ENCODE measurements at places on chromosomes 7 and 10.
A peak's percentile ranks its signal among the peaks of the same experiment; 100 is the strongest.

- DNase-seq = no peak
Observed at GRCh38 chr7:910441-910861, 34.1 kb downstream of the GET4 start.

DNA sequence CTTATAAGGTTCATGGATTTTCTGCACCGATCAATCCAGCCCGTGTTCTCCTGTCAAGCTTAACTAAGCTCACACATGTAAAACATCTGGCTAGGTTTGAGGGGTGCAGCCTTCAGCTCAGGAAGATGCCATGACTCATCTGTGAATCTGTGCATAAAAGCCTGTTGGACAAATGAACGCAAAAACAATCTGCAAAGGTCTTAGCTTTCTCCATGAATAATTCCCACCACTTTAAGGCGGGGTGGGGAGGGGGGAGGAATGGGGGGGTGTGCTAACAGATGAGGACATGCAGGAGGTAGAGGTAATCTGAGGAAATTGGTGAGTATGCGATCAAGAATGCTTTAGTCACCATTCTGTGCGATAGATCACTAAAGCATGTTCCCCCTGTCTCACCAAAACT is 4.8 kb downstream of the DOCK4 start:
- DNase-seq = no peak

GRCh38 chr10:63214571-63214970 is 81.4 kb downstream of the NRBF2 start:
- DNase-seq = no peak

GRCh38 chr7:148684289-148684830 is 14.3 kb upstream of the CUL1 start:
- no peak for DNase-seq

- no peak for DNase-seq
Observed at GRCh38 chr7:113172726-113173125, 54.4 kb upstream of the SMIM30 start.

DNA sequence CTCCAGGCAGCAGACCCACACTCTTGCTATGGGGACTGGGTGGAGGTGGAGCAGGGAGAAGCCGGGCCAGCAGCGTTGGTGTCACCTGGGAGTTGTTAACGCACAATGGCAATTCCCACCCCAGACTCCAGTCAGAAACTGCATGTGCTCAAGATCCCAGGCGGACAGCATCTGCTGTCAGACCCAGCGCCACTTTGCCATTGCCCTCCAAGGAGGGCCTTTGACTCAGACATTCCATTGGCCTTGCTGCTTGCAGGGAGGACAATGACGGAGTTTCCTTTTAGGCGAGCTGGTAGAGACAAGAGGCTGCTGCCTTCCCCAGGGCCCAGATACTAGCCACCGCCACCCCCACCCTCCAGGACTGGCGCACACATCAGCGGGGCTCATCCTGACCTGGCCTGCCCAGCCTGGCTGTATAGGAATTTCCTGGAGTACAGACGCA is 34.5 kb downstream of the ZNF775 start:
- DNase-seq = no peak

DNA sequence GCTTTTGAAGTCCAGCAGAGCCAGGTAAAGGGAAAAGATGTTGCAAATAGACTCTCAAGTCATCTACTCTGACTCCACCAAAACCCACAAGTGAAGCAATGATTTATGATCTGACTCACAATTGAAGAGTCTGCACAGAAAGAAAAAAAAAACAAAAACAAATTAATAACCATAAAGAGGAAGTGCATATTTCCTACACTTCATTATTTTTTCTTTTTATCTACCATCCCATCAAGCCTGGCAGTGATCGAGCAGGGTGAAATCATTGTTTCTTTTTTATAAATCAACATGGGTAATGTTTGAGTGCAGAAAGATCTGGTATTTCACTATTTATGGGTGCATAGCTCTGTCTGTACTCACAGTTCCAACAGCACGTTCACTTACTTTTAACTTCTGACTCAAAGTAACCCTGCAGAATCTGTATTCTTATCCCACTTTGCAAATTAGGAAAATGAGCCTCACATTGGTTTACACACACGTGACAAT is 829.0 kb downstream of the TNS3 start:
- DNase-seq = no peak

- peak; percentile 12 for DNase-seq
Observed at GRCh38 chr7:44289341-44290251, 35.8 kb downstream of the CAMK2B start.

DNA sequence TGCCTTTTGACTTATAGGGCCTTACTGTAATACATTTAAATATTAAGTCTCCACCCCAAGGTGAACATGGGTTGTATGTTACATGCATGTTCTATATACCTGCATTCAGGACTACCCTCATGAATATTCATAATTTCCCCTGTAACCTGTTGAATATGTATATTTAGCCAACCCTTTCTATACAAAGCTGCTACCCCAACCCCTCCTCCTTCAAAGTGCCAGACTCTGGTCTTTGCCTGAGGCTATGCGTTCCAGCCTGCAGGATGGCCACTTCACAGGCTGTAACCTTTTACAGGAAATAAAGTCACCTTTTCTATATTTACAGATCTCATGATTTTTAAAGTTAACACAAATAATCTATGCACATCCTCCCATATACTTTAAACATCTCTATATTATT is 10.1 kb upstream of the UNC5B start:
- no peak for DNase-seq

DNA sequence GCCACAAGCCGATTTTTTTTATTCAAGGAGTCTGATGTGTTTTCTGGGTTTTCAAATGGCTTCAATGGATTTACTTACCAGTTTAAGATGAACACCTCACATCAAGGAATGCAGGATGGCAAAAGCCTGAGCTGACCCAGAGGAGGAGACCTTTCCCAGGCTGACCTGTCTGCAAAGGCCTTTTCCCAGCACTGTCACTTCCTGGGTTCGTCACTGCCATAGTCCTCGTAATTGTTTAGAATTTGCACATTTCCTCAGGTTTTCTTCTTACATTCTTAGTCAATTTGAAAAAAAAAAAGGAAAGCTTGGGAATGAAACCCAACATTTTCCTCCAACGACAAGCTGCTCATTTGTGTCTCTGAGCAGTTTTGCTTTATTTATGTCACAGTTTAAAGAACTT is 42.0 kb downstream of the PTER start:
- no peak for DNase-seq

GRCh38 chr10:31071232-31072005 is 39.8 kb upstream of the ZNF438 start:
- no peak for DNase-seq

GRCh38 chr10:51892965-51893658 is 193.7 kb upstream of the CSTF2T start:
- no peak for DNase-seq

GRCh38 chr10:129725482-129725881 is 238.6 kb downstream of the EBF3 start:
- DNase-seq = no peak

DNA sequence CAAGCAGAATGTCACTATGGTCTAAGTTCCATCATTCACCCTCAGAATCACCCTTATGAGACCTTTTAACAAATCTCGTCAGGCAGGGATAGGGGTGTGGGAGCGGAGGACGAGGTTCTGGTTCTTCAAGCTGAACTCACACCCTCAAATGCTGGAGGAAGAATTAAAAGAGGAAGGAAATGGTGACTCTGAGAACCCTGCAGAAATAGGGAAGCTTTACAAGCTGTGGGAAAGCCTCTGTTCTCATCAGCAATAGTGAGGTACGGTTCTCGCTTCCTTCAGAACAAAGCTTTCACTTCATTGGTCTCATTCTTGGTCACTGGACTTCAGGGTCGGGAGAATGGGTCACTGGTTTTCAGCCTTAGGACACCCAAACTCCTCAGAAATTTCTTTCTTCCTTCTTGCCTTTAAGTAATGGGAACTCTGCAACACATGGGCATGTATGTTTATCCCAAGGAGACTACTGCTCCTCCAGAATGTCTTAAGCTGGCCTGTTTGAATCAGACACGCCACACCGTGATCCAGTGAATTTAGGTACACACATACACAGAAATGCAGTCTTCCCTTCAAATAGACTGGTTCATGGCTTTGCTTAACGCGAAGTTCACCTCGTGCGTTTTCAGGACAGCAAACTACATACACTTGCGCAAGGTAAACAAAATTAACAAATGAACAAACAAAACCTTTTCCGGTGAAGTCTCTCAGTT is 226.0 kb downstream of the SFMBT2 start:
- no peak for DNase-seq

DNA sequence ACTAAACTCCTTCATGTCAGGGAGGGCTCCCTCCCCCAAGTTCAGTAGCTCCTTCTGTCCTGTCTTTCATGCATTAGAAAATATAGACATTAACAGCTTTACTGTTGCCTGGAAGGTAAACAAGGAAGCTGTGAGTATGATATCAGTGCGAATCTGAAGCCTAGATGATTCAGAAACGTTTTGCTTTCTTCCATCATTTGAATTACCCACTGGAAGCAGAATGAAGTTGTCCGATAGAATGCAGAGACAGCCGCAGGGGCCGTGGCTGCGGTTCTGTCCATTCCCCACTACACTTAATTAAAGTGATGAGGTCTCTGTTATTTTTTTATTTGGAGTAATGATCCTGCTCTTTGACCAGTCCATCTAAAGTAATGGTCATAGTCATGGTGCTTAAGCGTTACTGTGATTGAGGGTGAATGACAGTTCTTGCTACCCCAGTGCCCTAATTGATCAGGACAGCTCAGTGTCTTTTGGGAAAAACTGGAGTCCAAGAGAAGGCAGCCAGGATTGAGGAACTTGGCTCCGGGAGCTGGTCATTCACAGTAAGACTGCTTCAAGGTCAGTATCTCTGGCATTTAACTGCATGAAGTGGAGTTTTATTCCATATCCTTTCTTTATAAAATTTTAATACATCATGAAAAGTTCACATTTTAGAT is 69.9 kb downstream of the PTPRE start:
- DNase-seq = no peak

DNA sequence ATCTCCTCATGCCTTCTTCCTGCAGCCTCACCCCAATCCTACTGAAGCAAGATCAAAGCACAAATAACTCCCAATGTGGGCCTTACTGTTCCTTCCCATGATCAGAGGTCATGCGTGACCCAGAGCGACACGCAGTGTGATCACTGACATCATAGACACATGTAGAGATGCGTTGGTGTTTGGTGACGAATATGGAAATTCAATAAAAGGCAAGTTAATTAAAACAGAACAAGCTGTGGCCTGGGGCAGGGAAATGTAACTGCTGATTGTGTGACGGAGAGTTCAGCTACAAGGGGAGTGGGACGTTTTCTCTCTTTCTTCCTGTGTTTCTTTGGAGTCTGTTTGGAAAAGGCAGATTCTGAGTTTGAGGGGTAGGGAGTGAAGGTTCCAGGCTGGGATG is 34.8 kb upstream of the CARD11 start:
- no peak for DNase-seq

- no peak for DNase-seq
Observed at GRCh38 chr7:135792363-135792668, 43.7 kb upstream of the FAM180A start.

- DNase-seq = no peak
Observed at GRCh38 chr10:2968401-2969058, 98.8 kb upstream of the PFKP start.

DNA sequence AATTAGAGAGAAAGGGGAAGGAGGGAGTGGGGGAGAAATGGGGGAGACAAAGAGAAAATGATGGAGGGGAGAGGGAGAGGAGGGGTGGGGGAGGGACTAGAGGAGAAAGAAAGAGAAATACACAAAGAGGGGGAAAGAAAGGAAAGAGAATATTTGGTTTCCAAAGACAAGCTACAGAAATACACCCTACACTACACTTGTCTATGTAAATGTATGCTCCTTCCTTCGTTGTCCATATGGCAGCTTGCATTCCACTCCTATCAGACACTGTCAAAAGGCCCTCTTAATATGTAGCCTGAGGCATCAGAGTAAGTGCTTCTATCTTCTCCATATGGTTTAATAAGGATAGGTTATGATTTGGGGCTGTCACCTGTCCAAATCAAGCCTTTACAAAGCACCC is 92.8 kb upstream of the FEZF1 start:
- no peak for DNase-seq

- DNase-seq = no peak
Observed at GRCh38 chr7:81839708-81840369, 70.0 kb upstream of the HGF start.
